Large intestine (tissue), 12 donors: ENCODE measurements at places on chromosomes 5 and 9. TPM values are rescaled to one million over a fixed set of nuclear protein-coding genes. Genes with fewer than 3 reads are reported as not detected.

Gene SPATA6L
- 7.2 TPM for polyA plus RNA-seq

- no peak for DNase-seq
Observed at GRCh38 chr5:25119650-25120049, 474.9 kb upstream of the CDH10 start.

DNA sequence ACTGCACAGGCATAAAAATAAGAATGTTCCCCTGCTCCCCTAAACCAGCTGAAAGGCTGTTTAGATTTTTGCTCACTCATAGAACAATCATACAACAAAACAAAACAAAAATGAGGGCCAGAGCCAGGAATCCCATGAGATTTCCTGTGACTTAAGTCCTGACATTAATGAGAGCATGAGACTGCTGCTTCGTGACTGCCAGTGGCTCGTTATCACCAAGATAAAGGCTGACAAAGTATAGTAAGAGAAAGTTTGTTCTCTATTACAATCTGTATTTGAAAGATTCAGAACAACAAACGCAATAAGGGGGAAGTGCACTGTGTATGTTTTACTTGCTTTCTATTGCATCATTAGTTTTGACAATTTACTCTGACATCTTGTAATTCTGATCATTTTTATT, 837.1 kb upstream of the C9orf72 start:
- DNase-seq = no peak

DNA sequence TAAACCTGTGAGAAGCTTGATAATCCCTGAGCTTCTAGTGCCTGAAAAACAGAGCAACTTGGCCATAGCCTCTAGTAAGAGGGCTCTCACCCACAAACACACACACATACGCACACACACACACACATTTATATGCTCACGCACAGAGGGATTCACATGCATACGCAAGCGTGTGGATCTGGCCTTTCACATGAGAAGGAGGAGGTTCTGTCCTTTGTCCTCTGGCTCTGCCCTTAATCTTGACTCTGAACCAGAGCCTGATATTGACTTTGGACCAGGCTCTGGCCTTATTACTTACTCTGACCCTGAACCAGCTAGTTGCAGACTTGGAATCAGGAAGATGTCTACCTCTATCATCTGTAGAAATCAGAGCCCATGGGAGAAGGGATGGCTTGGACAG, 10.0 kb upstream of the P4HA2 start:
- DNase-seq = no peak

DNA sequence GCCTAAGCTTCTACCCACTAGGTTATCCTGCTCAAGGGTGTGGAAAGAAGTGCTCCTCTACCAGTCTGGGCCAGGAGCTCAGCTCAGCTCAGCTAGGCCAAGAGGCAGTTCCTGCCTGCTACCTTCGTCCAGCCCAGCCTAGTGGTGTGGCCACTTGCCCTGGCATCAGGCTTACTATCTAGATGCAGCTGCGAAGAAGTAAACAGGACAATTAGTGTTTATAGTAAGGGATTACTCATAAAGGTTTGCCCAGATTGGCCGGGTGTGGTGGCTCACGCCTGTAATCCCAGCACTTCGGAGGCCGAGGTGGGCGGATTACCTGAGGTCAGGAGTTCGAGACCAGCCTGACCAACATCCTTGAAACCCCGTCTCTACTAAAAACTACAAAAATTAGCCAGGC, 12.8 kb upstream of the SPATA24 start:
- DNase-seq = no peak

DNA sequence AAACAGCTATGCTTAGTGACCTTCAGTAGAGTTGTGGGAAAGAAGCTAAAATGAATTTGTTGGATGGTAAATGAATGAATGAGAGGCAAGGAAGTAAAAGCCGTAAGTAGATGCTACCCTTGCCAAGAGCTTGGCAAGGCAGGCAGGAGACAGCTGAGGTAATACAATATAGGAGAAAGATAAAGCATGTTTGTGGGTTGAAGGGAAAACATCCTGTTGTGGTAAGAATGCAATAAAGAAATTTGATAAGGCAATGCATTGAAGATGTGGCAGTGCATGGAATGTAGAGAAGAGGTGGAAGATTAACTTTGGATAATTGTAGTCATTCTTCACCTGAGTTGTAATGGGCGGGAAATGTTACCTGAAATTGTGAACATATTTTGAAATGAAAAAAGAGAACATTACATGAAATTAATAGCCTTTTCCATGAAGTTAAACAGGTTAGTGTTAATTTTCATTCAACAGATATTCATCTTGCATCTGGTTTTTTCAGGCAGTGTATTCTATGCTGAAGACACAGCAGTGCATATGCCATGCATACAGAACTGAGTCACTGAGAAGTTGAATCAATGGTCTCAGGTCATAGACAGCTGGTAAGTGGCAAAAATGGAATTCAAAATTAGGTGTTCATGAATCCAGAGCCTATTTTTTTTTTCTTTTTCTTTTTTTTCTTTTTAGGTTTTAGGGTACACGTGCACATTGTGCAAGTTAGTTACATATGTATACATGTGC, 43.4 kb upstream of the SPINK5 start:
- no peak for DNase-seq
